ENCODE measurements at places on chromosomes 5 and 9. TPM values are rescaled to one million over a fixed set of nuclear protein-coding genes. Genes with fewer than 3 reads are reported as not detected.

Gene ANKRD18A
- polyA plus RNA-seq: 5.7 TPM

Gene DBH
- polyA plus RNA-seq: 1.6 TPM

Gene CTXN3
- polyA plus RNA-seq: not detected

Gene PRDM9
- not detected for polyA plus RNA-seq

Gene SARDH
- 13.3 TPM for polyA plus RNA-seq

Gene SLC36A2
- polyA plus RNA-seq: 7.8 TPM

Gene MSH3
- polyA plus RNA-seq: 25.7 TPM

Gene CERCAM
- polyA plus RNA-seq: 45.5 TPM

Gene PCSK5
- polyA plus RNA-seq: 14.4 TPM

Gene APBA1
- polyA plus RNA-seq: 18.1 TPM

Gene FGF10
- polyA plus RNA-seq: 9.7 TPM

Gene ZNF658
- 10.8 TPM for polyA plus RNA-seq

Gene CARTPT
- polyA plus RNA-seq: not detected

Gene ADAMTS6
- polyA plus RNA-seq: 3.2 TPM

Gene IFNK
- not detected for polyA plus RNA-seq

Gene SLC34A1
- 181 TPM for polyA plus RNA-seq

Gene HRH2
- polyA plus RNA-seq: 2.7 TPM

GRCh38 chr9:3441197-3441816 is 84.5 kb downstream of the RFX3 start:
- DNase-seq: peak; percentile 20

GRCh38 chr5:43486353-43486752 is 2.7 kb upstream of the TMEM267 start:
- no peak for DNase-seq

DNA sequence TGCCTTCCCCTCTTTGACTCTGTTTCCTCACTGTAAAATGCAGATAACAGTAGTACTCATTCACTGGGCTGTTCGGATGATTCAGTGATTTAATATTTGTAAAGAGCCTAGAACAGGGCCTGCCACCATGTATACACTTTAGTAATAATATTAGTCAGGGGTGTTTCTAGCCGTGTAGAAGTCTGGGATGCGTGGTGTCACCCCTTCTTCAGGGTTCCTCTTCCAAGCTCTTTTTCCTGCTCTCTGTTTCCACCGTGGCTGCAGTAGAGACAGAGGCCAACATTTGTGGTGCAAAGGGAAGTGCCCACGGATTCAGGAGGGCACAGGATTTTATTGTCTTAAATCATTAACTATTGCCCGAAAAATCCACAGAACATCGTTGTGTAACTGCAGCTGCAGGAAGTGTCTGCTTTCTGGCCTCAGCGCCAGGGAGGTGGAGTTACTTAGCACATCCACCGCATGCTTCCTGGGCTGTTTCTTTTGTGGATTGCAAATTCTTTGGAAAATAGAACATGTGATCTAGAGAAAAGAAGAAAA is 61.7 kb downstream of the TRIO start:
- no peak for DNase-seq

GRCh38 chr5:68710514-68710913 is 383.3 kb upstream of the SLC30A5 start:
- DNase-seq: no peak

GRCh38 chr5:1793966-1794900 is 5.4 kb downstream of the MRPL36 start:
- no peak for DNase-seq

- DNase-seq: no peak
Measured at GRCh38 chr5:115599924-115600323, 2.4 kb downstream of the TICAM2 start.

DNA sequence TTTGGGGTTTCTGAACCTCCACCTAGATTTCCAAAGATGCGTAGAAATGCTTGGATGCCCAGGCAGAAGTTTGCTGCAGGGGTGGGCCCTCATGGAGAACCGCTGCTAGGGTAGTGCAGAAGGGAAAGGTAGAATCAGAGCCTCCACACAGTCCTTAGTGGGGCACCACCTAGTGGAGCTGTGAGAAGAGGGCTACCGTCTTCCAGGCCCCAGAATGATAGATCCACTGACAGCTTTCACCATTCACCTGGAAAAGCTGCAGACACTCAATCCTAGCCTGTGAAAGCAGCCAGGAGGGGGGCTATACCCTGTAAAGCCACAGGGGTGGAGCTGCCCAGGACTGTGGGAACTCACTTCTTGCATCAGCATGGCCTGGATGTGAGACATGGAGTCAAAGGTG is 13.3 kb upstream of the HSDL2 start:
- no peak for DNase-seq

DNA sequence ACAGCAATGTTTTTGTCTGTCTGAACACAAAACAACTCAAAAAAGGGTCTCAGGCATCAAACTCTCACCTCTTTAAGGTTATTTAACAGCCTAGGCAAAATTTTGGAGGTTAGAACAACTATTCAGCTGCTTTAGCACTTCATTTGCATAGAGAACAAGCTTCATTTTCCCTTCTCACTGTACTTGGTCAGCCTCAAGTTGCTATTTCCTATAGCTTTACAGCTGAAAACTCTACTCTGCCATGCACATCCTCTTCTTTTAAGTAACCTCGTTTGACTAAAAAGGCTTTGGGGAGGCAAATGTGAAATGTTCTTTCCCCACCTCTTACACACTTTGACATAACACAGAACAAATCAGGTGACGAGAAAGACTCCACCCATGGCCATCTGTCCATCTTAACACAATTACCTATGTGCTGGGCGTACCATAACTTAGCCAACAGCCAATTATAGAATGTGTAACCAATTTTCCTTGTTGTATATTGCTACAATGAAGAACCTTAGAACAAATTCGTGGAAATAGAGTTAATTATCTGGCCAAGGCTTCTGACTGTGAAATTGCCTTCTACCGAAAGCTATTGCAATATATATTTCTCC is 195.7 kb downstream of the DCP2 start:
- no peak for DNase-seq

DNA sequence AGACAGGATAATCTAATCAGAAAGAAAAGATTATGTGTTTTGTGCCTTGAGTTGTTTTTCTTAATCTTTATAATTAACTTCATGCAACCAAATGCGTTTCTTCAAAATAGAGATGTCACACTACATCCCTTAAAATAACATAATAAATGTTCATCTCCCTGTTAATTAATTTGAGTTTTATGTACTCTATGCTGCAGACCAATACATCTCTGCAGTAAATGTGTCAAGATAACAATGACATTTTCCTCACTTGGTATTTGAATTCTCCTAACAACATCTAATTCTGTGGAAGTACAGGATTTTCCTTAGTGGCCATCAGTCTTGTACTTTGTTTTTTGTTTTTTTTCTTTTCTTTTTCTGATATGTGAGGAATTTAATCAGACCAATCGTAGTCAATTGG is 279.2 kb upstream of the TYRP1 start:
- DNase-seq: peak; percentile 43

GRCh38 chr5:111432883-111433536 is 79.3 kb downstream of the STARD4 start:
- DNase-seq: no peak

- DNase-seq: no peak
Measured at GRCh38 chr9:121242219-121242958, 25.6 kb upstream of the GSN start.

- DNase-seq: no peak
Measured at GRCh38 chr9:69999315-69999714, 44.3 kb upstream of the MAMDC2 start.

GRCh38 chr5:179272326-179273072 is 72.8 kb downstream of the ADAMTS2 start:
- DNase-seq: no peak

GRCh38 chr5:142495531-142495930 is 170.7 kb upstream of the SPRY4 start:
- no peak for DNase-seq

- DNase-seq: no peak
Measured at GRCh38 chr9:106587042-106587441, 275.9 kb upstream of the ZNF462 start.

DNA sequence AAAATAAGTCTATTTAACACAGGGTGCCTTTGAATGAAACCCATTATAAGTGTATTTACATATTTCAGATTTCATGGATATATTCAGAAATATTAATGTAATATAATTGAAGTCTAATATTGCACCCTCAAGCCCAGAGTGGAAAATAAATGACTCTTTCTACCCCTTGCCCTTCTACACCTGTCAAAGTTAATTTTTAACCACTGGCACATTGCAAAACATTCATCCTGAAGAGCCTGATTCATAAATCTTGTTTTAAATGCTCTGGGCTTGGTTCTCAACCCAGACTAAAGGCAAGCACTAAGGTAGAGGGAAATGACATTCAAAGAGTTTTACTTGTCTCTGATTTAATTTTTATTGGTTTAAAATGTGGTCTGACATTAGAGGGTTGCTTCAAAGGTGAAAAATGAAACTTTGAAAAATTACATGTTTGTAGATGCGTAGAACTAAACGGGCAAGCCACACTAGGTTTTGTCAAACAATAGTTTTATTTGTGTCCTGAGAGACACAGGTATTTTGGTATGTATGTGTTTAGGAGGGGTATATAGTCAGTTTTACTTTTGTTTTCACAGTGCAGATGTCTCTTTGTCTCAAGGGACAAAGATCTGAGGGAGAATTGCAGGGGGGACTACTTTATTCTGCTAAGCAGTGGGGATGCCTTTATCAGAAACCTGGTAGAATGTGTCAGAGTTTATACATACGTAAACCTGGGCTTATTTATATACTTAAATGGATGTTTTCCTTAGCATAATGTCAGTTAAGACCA is 69.7 kb downstream of the PIK3R1 start:
- DNase-seq: no peak

DNA sequence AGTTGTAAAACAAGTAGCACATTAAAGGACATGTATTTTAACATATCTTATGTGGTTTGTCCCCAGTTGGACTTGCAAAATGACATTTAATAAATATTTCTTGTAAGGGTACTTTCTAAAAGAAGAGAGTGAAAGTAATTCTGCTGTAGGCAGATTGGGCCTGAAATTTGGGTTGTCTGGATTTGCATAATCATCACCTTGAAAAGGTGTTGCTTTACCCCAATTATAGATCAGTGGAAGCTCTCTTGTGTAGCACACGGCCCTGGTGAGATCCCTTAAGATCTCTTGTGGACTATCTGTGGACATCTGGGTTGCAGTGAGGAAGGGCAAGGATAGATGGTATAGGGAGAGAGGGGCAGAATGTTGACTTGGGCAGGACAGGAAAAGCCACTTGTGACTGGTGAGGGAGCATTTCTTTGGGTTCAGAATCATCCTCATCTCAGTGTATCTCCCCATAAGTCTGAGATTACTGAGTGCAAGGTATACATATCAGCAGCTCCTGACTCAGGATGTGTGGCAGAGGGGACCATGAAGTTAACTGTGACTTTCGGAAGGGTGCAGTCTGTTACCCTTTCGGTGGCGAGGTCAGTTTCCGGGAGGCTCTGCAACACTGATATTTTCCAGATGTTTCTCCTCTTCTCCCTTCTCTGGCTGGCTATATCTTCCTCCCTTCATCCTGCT is 2.0 kb upstream of the TNFAIP8 start:
- no peak for DNase-seq

DNA sequence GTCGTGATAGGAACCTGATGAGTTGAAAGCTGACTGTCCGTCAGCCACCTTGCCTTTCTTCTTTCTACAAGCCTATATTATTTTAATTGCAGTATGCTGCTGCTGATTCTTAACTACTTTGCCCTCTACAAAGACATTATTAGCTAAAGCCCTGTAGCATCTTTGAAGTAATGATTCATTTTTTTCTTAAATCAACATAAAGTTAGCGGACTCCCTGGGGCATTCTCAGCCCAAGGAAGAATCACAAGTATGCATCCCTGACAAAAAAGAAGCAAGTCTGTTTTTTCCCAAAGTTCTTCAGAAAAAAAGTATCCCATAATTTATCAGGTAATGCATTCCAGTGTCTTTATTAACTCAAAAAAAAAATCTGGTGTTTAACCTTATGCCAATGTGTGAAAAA is 69.5 kb upstream of the TAS2R1 start:
- no peak for DNase-seq

- DNase-seq: no peak
Measured at GRCh38 chr5:179223961-179224360, 121.3 kb downstream of the ADAMTS2 start.

- no peak for DNase-seq
Measured at GRCh38 chr9:4596165-4596922, 65.8 kb upstream of the PLPP6 start.

- no peak for DNase-seq
Measured at GRCh38 chr9:1400983-1401382, 350.8 kb downstream of the DMRT2 start.

Data from renal cortex interstitium (tissue), 15 donors.